ENCODE measurements at places on chromosomes 5 and 9.

GRCh38 chr5:97085459-97086181 lies 56.8 kb downstream of the LIX1 start:
- DNase-seq = no peak

- DNase-seq = no peak
These were observed 17.9 kb downstream of the FGF18 start for GRCh38 chr5:171437286-171437821.

- no peak for DNase-seq
These were observed 18.4 kb downstream of the MSANTD3 start for GRCh38 chr9:100445161-100445902.

DNA sequence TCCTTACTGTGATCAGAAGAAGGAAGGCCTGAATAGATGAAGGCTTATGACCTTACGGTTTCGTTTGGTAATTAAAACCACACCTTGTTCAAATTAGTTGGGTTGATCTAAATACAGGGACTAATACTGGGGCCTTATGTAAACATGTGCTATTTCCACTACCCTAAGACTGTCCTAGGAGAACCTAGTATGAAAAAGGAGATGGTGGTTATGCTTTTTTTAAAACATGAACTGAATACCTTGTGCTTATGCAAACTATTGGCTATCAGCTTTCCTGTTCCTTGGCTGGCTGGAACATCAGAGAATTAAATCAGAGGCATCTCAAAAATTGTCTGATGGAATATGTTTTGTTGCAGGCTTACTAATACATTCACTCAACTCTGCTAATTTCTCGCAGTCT lies 3.9 kb downstream of the MYOT start:
- DNase-seq = no peak

DNA sequence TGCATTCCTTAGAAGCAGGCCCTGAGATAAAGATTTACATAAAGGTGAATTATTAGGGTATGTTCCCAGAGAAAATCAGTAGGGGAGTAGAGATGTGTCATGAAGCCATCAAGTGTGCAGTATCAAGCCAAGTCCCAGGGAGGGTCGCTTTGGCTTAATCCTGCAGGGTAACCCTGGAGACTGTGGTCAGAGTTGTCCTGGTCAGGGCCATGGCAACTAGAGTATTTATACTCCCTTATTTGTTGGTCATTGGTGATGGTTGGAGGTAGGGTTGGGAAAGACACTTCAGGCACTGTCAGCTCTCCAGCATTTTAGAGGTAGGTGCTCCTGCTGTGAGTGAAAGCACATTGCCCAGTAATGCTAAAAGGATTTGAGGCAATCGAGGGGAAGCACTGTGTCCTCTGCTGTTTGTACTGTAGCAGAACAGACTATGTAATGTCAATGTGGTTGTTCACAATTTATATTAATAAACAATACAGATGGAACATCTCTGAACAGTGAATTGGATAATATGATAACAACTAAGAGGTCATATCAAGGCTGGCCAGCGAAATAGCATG lies 108.9 kb downstream of the GDNF start:
- DNase-seq = no peak

All from NCI-H774 (cell line).